Stimulated activated CD4-positive, alpha-beta T cell treated with anti-CD3 and anti-CD28 coated beads, TNF-alpha, amount 100 ng/mL, for 24 hours (primary cell): ENCODE measurements at places on chromosomes 5 and 9.

DNA sequence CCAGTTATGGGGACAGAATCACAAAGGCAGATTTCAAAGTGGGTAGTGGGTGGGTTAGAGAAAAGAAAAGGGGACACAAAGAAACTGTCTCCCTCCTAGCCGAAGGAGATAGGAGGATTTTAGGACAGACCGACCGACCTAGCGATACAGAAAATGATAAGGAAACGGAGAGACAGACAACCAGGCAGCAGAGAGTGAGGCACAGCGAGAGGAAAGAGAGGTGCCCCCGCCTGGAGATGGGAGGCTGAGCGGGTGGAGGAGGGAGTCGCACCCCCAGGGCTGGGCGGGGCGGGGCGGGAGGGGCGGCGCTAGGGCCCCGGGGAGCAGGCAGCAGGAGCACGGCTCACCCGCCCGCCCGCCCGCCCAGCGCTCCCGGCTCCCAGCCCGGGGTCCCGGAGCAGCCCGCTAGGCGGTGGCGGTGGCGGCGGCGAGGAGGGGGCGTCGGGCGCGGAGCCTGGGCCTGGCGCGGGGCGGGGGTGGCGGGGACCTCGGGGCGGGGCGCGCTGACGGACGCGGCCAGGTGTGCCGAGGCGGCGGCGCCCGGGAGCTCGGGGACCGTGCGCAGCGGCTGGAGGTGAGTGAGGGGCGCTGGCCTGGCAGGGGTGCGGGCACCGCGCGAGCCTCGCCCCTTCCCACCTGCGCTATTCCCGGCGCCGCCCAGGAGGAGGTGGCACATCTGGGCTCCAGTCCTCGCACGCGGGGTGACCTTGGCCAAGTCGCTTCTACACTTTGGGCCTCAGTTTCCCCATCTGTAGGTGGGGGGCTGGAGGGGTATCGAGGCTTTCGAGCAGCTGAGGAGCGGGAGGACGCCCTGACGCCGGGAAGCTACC, 15.9 kb upstream of the SYNPO start:
- no peak for DNase-seq

DNA sequence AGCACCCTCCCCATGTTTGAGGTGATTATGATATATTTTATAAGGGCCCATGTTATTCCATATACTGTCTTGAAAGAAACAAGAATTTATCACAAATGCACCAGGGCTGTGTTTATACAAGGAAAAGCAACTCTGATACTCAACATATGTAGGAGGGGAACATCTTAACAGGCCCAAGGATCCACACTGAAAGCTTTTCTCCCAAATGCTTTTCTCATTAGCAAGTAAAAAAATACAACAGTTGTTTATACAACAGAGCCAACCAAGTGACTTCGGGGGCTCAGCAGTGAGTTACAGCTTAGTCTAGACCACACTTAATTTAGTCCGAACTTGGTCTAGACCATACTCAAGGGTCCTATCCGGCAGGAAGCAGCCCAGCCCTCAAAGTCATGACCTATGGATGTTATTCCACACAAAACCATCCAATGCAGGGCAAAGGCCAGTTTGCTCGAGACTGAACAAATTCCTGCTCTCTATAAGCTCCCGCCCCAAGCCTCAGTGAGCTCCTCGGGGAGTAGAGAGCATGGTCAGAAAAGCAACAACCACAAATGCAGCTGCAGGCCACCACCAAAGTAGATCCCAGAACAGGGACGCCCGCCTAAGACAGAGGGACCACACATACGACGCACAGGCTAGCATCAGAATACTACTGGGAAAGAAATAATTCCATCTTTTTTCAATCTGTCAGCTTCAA, 6.8 kb downstream of the GZMK start:
- no peak for DNase-seq

- no peak for DNase-seq
Measured at GRCh38 chr5:16579142-16579847, 37.5 kb downstream of the RETREG1 start.

- no peak for DNase-seq
Measured at GRCh38 chr5:109105631-109106267, 304.0 kb downstream of the PJA2 start.

- no peak for DNase-seq
Measured at GRCh38 chr5:145506185-145506850, 328.8 kb downstream of the PRELID2 start.

- no peak for DNase-seq
Measured at GRCh38 chr5:74224331-74224730, 416.2 kb downstream of the ENC1 start.

GRCh38 chr9:129497005-129497812, 123.7 kb downstream of the C9orf50 start:
- DNase-seq = no peak

DNA sequence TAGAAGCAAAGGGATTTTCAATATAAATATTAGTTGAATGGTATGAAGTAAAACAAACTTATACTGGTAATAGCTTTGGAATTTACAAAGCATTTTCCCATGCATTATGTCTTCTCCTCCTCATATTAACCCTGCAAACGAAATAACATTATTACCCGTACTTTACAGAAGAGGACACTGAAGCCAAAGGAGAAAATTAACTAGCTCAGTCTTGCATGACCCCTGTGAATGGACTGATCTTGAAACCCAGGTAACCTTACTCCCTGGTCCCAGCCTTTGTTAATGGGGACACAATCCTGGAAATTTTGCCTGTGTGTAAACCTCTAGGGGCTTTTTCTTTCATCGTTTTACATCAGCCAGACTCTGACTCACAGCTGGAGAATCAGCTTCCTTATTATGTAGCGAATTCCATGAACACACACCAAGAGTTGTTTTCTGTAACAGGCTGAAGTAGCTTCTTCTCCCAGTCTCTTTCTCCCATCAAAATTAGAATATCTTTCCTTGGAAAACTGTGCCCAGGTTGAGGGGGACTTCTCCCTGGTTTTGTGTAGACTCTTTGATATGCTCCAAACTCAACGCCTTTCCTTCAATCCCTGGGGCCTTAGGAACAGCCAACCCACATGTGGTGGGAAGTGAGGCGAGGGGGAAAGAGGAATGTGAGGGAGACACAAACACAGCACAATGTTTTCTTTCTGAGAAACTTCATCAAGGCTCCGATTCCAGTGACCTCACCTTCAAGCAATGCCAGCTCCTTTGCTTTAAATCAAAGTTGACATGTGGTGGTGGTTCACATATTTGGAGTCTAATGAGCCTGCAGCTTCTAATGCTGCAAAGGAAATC, 480.9 kb upstream of the PAPPA start:
- no peak for DNase-seq

GRCh38 chr9:83322438-83322837, 215.8 kb downstream of the FRMD3 start:
- DNase-seq = no peak

- no peak for DNase-seq
Measured at GRCh38 chr5:89457411-89458331, 574.7 kb upstream of the MEF2C start.

- DNase-seq = peak; percentile 15
Measured at GRCh38 chr9:97710356-97711222, 13.4 kb upstream of the XPA start.

DNA sequence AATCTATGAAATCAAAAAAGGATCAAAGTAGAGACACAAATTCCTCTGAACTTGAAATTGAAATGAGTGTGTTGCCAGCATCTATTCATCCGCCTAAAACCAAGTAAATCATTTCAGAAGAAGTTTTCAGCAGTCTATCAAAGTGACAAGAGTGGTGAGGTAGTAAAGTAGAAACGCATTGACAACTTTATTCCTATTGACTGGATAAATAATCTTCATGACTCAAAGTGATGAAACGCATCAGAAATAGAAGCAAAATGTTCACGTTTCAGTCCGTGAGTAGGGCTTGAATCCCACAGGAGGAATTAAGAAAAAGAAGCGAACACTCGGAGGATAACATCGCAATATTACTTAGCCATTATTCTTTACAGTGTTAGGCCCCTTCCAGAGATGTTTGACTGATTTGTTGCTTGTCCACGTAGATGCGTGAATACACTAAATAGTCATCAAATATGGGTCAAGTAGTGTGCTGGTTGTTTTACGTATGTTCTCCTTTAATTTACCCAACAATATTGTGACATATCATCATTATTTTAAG, 314.4 kb downstream of the PLK2 start:
- DNase-seq = no peak

GRCh38 chr9:84940294-84940693, 270.8 kb downstream of the NTRK2 start:
- DNase-seq = no peak

DNA sequence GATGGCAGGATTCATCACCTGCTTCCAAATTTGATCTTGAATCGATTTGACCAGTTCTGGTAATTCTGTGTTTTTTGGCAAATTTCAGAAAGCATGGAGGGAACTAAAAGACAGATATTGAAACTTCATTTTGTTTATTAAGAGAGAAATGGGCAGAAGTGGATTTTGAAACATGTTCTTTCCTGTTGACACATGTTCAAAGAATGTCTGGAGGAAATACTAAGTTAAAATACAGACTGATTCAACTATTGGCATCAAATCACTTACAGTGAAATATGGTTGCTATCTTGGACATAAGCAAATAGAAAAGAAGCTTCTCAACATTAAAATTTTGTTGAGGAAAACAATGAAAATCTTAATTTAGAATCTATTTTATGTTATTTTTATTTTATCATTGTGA, 19.3 kb upstream of the GZMK start:
- no peak for DNase-seq

- DNase-seq = no peak
Measured at GRCh38 chr9:79615038-79615437, 43.3 kb downstream of the TLE4 start.

GRCh38 chr9:126088336-126088735, 238.3 kb upstream of the MVB12B start:
- no peak for DNase-seq

GRCh38 chr9:20016611-20017010, 227.8 kb upstream of the SLC24A2 start:
- no peak for DNase-seq

DNA sequence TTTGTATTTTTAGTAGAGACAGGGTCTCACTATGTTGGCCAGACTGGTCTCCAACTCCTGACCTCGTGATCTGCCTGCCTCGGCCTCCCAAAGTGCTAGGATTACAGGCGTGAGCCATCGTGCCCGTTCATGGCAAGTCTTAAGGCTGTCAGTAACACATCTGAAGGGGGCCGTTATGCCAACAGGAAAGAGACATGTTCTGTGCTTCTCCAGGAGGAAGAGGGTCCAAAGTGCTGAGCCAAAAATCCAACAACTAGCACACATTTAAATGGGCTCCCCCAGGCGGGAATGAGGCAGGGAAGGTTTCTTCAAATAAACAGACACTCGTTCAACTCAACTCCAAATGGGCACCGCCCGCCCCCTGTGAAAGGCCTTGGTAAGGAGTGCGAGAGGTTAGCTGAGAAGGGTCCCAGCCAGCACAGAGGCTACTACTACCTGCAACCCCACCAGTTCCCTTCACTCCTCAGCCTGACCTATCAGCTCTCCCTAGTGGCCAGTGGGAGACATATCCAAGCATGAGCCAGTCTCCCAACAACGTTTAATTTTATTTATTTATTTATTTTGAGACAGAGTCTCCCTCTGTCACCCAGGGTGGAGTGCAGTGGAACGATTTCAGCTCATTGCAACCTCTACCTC, 84.1 kb upstream of the DMRT1 start:
- no peak for DNase-seq

DNA sequence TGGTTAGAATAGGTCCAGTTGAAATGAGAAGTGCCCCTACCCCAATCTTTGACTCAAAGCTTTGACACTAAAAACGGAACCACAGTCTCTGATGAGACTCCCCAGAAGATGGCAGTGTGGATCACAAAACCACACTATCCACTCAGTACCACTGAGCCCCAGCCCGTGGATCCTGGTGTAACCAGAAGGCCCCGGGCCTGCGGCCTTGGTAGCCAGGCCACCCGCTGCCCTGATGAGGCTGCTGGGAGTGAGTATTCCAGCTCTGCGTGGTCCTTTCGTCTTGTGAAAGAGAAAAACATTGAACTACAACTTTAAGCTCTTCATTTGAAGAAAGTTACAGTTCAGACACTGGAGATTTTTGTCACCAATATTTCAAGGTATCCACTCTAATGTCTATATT, 42.2 kb upstream of the FBP1 start:
- peak; percentile 43 for DNase-seq

DNA sequence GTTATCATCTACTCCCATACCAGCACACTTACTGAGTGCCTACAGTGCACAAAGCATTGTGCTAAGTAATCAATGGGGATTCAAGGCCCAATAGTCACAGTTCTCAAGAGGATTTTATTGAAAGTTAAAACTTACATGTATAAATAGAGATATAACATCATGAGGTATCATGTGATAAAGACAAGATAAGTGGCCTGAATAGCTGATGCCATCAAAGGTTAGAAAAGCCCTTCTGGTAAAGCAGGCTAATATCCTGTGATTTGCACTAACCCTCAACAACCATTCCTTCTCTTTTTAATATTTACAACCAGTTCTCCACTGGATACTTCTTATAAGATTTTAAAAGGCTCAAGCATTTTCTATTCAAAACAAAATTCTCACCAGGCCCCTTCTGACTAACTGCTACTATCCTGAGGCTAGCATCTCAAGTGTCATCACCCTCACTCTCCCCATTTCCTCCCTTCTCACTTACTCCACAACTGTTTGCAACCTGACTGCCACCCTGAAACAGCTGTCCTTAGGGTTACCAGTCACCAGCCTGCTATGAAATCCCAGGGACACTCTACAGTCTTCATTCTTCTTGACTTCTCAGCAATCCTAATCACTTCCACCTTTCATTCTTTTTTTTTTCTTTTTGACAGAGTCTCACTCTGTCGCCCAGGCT, 377.9 kb downstream of the ENC1 start:
- no peak for DNase-seq

DNA sequence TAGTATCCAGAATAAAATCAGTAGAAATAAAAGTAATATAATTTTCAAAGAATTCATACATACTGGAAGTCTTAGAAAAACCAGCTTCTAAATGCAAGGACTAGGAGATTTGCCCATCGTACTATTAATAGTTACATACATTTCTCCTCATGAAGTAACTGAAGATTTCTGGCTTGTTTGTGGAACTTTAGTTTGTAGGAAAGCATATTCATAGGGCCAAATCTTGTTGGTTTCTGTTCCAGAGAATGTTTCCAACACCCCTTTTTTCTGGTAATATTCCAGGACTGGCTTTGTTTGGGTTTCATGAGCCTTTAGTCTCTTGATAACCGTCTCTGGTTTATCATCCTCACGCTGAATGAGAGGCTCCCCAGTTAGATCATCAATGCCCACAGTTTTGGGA, 66.3 kb upstream of the TJP2 start:
- DNase-seq = no peak

- peak; percentile 43 for DNase-seq
Measured at GRCh38 chr9:69174616-69175463, 763 bp downstream of the TJP2 start.

GRCh38 chr5:59893429-59894227, at the start of gene PDE4D:
PDE4D (minus strand) TSS chr5:59893726.
- no peak for DNase-seq

- DNase-seq = no peak
Measured at GRCh38 chr5:107381189-107381856, 289.4 kb downstream of the EFNA5 start.

GRCh38 chr5:171309276-171310211, 496 bp downstream of the TLX3 start:
- DNase-seq = no peak

GRCh38 chr9:127580366-127580765, 31.7 kb upstream of the STXBP1 start:
- DNase-seq = no peak
